ENCODE measurements at places on chromosomes 12 and 14. TPM values are rescaled to one million over a fixed set of nuclear protein-coding genes. Genes with fewer than 3 reads are reported as not detected.

Gene MMP19
- polyA plus RNA-seq, result not detected

Gene P2RX2
- not detected for polyA plus RNA-seq

Gene PMEL
- not detected for polyA plus RNA-seq

Gene ELK3
- 20.9 TPM for polyA plus RNA-seq

Gene LBHD2
- polyA plus RNA-seq, result not detected

Gene PTCSC3
- not detected for polyA plus RNA-seq

Gene ADGRD1
- polyA plus RNA-seq, result 2.1 TPM

All from naive B cell (primary cell).